DMS79 (cell line): ENCODE measurements at places on chromosomes 7 and 10.

- DNase-seq: no peak
Observed at GRCh38 chr7:42831718-42832522, 80.0 kb downstream of the C7orf25 start.

- DNase-seq: no peak
Observed at GRCh38 chr10:93464776-93465388, 17.3 kb downstream of the MYOF start.

GRCh38 chr10:33265621-33266020 is 68.8 kb downstream of the NRP1 start:
- DNase-seq: no peak

GRCh38 chr7:66380272-66380888 is 175.2 kb downstream of the TPST1 start:
- DNase-seq: no peak
